ACHN (cell line): ENCODE measurements at places on chromosomes 12 and 14.

DNA sequence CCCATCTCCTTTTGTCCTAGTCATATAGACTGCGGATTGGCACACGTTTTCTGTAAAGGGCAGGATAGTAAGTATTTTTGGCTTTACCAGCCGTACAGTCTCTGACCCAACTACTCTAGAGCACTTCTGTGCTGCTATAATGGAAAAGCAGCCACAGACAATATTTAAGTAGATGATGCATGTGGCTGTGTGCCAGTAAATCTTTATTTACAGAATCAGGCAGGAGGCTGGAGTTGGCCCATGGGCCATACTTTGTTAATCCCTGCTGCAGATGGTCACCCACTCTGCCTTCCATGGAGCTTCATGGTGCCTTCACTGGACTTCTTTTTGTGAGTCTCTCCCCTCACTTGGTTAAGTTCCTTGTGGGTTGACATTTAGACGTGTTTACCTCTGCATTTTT, 584.5 kb upstream of the TBX3 start:
- DNase-seq = no peak

- no peak for DNase-seq
Measured at GRCh38 chr12:93176610-93177126, 201.1 kb upstream of the NUDT4 start.

GRCh38 chr14:72965249-72965648, 39.0 kb downstream of the DCAF4 start:
- no peak for DNase-seq

DNA sequence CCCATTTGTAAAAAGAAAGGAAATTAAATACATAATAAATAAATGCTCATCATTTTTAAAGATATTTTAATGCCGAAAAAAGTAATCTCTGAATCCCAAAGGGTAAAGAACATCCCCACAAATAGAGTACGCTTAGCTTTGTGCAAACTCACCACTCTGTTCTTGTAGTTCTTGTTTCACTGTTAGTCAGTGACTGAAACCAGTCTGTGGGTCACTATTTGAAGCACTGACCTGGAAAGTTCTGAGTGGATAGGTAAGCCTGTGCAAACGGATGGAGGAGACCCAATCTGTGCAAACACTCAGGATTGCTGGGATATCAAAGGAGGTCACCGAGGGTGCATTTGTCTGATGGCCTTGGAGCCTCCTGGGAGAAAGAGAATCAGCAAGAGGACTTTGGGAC, 68.1 kb upstream of the TSPAN11 start:
- DNase-seq = no peak

DNA sequence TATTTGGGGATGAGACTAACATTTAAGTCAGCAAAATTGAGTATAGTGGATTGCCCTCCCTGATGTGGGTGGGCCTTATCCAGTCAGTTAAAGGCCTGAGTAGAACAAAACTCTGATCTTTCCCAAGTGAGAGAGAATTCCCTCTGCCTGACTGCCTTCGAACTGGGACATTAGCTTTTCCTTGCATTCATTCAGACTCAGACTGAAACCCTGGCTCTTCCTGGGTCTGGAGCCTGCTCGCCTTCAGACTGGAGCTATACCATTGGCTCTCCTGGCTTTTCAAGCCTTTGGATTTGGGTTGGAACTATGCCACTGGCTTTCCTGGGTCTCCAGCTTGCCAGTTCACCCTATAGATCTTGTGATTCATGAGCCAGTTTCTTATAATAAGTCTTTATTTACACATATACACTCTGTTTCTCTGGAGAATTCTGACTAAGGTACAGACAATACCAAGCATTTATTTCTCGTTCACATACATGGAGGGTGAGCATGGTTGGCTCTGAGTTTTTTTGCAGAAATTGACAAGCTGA, 296.5 kb downstream of the ERC1 start:
- DNase-seq = no peak

DNA sequence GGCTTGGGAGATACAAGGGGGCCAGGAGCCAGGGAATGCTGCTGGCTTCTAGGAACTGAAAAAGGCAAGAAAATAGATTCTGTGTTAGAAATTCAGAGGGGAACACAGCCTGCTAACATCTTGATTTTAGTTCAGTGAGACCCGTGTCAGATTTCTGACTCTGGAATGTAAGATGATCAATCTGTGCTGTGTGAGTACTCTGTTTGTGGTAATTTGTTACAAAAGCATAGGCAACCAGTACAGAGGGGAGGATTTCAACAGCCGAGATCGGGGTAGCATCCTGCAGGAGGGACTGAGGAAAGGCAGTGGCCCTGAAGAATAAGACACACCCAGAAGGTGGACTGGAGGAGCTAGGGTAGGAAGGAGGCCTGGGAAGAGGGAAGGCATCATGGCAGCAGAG, 410.0 kb upstream of the CCDC196 start:
- no peak for DNase-seq

GRCh38 chr14:34029921-34030334, 79.1 kb upstream of the EGLN3 start:
- DNase-seq = no peak

- no peak for DNase-seq
Measured at GRCh38 chr14:83208341-83208740, 1674.7 kb upstream of the SEL1L start.
